RWPE2 (cell line): ENCODE measurements at places on chromosomes 6 and 20.

- no peak for DNase-seq
These were observed 106.3 kb upstream of the RIPOR2 start for GRCh38 chr6:25042036-25042521.

- no peak for DNase-seq
These were observed 973 bp downstream of the TRIM38 start for GRCh38 chr6:25963426-25964123.

GRCh38 chr6:4032475-4032874 lies 46.5 kb downstream of the FAM217A start:
- no peak for DNase-seq

- DNase-seq = no peak
These were observed 148.7 kb upstream of the NEDD9 start for GRCh38 chr6:11380969-11381744.

DNA sequence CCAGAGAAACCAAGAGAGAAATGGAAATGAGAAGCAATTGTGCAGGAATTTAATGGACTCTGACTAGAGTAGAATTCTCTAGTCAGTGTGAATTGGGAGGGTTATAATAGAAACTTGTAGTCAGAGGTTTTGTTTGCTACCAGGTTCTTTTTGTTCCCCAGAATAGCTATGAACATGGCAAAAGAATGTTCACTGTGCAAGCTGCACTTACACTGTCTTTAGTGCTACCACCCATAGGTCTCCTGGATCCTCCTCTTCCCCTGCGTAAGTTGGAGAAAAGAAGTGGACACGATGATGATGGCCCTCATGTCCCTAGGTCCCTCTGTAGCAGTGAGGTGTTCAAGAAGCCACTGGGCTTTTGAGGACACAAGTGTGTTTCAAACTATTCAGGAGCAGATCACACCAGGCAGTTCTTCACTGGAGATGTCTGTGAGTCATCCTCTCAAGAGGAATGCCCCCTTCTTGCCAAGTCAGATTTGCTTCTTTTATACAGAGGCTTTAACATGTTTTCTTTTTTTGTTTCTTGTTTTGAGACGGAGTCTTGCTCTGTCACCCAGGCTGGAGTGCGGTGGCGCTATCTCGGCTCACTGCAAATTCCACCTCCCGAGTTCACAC lies 47.6 kb upstream of the SMIM8 start:
- DNase-seq = no peak

GRCh38 chr6:158198461-158198860 lies 30.3 kb downstream of the GTF2H5 start:
- DNase-seq = no peak

DNA sequence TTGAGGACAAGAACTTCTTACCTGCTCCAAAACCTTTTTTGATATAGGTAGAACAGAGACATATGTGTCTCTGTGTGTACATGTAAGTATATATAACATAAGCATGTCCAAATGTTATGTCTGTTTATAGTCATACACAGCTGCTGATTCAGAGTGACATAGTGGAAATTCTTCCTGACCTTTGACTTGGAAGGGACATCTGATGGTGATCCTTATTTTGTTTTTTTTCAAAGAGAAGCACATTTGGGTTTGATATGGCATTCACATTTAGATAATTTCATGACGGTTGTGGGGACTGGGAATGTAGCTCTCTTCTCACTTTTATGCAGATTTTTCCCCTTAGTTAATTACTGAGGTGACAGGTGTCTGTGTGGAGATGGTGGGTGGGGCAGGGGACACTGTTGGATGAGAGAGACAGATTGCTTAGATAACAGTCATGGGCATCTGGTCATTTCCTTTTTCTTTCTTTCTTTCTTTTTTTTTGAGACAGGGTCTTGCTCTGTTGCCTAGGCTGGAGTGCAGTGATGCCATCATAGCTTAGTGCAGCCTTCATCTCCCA lies 39.0 kb downstream of the FARS2 start:
- no peak for DNase-seq

- DNase-seq = no peak
These were observed 99.9 kb downstream of the OTOR start for GRCh38 chr20:16848061-16848460.

- no peak for DNase-seq
These were observed 130.5 kb downstream of the CRYBG1 start for GRCh38 chr6:106490974-106491373.

DNA sequence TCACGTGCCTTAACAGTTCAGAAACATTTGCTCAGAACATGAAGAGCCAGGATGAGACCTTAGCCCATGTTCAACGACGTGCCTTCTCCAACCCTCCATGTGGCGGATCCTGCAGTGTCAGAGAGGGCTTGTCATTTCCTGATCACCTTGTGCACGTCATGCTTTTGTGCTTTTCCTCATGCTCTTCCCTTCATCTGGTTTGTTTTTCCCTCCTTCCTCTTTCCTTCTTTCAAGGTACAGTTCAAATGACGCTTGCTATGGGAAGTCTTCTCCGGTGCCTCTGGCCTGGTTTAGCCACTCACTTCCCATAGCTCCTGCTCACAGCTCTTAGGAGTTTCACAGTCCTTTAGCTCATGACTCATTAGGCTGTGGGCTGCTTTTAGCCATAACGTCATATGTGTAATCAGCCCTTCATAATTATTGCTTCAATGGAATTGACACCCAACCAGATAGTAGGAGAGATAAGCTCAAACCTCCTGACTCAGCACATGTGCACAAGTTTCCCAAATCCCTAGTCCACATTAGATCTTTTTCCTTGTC lies 102.7 kb upstream of the CNKSR3 start:
- DNase-seq = no peak

DNA sequence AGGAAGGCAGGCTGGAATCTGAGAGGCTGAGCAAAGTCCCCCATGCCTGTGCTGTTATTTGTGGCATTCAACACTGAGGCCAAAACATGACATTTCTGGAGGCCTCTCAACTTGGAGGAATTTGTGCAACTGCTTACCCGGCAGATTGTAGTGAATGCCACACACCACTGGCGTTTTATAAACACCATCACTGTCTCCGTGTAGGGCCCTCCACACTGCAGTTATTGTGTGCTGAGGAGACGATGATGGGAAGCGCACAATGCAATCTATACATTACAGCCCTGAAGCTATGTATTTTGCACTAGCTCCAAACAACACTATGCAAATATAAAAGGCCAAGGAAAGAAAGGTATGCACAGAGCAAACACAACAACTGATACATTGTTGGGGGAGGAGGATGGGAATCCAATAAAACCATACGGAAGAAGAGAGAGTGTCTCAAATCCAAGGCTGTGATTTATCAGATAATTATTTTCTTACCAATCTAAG lies 106.5 kb downstream of the SMLR1 start:
- no peak for DNase-seq

GRCh38 chr20:40583205-40583604 lies 105.8 kb downstream of the MAFB start:
- DNase-seq = no peak

DNA sequence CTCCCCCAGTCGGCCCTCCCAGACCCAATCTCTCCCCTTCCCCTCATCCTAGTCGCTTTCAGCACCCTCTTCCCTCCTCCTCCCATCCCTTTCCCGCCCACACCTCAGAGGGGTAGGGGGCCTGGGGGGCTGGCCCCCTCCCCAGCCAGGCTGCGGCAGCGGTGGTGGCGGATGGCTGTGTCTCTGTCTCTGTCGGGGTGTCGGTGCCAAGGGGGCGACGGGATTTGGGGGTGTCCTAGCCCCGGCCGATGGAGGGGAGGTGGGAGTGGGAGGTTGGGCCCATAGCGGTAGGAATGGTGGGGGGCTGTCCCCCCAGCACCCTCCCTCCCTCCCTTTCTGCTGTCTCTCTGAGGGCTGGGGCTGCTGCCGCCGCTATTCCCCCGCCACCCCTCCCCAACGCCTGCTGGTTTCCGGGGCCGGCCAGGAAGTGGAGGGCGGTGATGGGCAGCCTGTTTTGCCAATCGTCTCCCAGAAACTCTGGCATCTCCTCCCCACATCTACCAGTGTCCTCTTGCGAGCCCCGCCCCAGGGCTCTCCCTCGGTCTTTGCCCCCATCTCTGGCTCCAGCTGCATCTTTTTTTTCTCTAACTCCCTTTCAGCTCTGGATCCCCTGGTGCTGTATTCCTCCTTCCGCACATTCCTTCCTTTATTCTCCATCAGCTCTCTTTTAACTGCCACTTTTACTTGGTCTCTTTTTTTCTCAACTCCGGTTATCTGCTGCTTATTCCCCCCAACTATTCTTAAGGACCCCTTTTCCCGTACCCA lies at the start of gene AGPAT1:
AGPAT1 (minus strand) TSS at position 374 of the 765 bp plus-strand sequence. CDS start 4,588 bp downstream, outside the sequence.
- DNase-seq = peak; percentile 93

DNA sequence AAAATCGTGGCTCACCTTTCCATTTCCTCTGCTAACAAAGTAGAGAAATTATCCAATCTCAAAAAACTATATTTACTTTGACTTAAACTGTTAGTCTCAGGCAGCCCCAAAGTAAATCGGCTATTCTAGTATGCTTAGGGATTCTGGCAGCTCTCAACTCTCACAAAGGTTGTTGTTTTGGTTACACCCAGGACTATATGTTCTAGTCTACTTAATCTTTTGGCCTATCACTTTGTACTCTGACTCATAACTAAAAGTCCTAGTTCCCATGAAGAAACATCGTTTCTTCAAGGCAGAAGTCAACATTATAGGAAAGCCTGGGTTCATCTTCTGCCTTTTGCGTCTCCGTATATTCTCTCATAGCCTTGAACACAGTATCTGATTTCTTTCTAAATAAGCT lies 42.3 kb downstream of the MYLK4 start:
- no peak for DNase-seq

GRCh38 chr6:43799551-43800297 lies 29.7 kb downstream of the VEGFA start:
- DNase-seq = no peak

GRCh38 chr6:166477647-166478365 lies 95.1 kb upstream of the MPC1 start:
- DNase-seq = no peak

- no peak for DNase-seq
These were observed 100.0 kb upstream of the RIPOR2 start for GRCh38 chr6:25035512-25036435.

DNA sequence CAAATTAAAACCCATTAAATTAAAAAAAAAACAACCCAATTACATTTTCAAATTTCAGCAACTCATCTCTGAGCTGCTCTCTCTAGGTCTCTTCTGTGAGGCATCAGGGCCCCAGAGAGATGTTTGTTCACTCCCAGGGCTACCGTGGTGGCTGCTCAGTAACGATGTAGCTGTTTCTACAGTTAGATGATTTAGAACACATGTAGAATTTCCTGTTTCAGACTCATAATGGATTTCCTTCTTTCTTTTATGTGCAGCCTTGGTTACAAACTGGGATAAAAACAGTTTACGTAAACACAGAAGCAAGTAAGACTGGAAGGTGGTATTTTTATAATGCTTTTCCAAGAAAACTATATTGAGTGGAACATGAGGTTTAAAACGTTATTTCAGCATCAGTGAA lies 116.1 kb upstream of the CCN2 start:
- no peak for DNase-seq

GRCh38 chr20:62719250-62719935 lies 10.8 kb downstream of the NTSR1 start:
- no peak for DNase-seq

GRCh38 chr6:501891-502601 lies 110.5 kb downstream of the IRF4 start:
- no peak for DNase-seq

GRCh38 chr6:110781522-110782214 lies 33.6 kb downstream of the CDK19 start:
- DNase-seq = no peak

- no peak for DNase-seq
These were observed 117.6 kb downstream of the DST start for GRCh38 chr6:56524891-56525703.

- peak; percentile 99 for DNase-seq
These were observed 11.5 kb downstream of the PMEPA1 start for GRCh38 chr20:57698116-57698866.

DNA sequence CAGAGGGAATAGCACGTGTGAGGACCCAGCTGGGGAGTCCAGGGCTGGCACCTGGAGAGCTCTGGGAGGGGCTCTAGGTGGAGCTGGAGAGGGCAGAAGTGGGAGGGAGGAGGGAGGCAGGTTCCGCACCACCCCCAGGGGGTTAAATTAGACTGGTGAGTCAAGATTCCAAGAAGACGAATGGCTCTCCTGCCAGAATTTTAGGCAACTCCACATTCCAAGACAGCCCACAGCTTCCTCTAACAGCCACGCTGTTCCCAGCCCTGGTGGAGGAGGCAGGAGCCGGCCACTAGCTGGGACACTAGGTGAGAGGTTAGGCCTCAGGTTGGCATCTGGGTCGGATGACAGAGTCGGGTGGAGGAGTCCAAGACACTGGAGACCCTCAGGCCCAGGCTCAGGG lies 60.2 kb downstream of the TFAP2C start:
- peak; percentile 89 for DNase-seq

DNA sequence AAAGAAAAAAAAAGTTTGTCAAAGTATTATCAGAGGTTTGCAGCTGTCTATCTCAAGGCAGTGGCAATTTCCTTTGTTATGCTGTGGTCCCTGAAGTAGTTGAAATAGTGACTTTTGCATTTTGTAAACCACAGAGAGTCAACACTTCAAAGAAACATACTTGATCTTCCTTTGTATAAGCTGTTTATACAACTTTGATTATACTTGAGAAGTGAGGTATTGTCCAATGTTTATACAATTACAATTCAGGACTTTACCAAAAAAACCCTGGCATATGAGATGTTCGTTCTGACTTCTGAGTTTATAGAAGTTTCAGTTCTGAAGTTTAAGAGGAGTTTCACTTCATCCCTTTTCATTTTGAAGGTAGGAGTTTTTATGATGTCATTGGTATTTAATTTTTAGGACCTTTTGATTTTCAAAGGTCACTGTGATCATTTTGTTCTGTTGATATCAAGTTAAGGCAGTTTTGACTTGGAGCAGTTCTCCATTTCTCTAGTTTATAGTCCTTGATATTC lies 4.0 kb downstream of the STK4 start:
- DNase-seq = no peak

DNA sequence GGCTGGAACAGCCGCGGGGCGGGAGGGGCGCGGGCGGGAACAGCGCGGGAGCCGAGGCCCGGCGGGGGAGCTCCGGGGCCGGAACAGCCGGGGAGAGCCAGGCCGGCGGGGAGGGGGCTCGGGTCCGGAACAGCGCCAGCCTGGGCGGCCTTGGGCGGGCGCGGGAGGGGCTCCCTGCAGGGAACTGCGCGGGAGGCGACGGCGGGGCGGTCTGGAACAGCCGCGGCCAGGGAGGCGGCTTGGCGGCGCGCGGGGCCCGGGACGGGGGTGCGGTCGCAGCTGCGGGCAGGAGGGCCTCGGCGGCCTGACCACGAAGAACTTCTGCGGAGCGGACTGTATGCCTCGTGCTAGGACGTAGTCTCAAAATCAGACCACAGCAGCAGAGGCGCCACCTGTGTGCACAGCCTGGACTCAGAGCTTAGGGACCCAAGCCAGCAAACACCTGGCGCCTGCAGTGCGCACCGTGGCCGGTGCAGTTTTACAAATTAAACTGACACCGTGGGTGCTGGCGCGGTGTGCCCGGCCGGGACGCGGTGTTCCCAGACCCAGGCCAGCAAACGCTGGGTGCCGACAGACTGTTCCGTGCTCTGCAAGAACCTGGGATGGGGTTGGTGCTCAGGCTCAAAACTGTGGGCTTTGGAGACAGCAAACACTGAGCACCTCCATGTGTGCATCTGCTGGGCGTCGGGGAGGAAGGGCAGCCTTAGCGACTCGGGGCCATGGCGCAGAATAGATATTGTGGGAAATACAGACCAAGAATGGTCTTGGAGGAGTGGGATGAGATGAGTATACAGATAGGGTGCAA lies 572 bp downstream of the ZNF341 start:
- peak; percentile 94 for DNase-seq
